ENCODE measurements at places on chromosomes 12 and 14.

DNA sequence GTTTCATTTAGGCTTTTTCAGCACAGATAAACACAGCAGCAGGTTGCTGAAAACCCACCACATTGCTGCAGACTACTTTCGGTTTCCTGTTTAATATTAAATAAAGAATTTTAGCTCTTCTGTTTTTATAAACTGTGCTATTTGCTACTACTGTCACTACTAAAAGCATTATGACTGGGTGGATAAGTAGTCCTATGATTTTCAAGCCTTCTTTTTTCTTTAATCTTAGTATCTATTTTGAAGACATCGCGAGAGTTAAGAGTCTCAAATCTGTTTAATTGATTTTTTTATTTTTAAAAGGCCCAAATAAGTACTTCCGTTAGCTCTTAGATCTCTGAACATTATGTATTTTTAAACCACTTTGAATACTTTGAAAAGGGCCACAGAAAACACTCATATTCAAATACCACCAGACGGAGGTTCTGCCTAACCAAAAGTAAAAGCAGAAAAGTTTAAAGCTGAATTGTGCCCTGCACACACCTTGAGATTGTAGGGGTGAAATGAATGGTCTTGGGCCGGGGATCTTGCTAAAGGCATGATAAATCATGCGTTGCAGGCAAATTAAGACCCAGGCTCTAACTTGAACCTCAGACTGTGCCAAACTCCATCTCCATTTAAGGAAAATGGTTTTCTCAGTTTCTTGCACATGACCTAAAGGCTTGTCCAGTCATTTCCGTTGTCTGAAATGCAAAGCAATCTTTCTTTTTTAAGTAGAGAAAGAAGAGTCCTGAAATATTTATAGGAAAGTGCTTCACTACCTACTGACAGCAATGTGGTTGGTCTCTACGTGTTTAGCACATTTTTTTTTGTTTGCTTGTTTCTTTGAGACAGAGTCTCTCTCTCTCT, 13.6 kb upstream of the FOXN3 start:
- DNase-seq: no peak

GRCh38 chr14:24978862-24979724, 70.9 kb downstream of the STXBP6 start:
- DNase-seq: no peak

DNA sequence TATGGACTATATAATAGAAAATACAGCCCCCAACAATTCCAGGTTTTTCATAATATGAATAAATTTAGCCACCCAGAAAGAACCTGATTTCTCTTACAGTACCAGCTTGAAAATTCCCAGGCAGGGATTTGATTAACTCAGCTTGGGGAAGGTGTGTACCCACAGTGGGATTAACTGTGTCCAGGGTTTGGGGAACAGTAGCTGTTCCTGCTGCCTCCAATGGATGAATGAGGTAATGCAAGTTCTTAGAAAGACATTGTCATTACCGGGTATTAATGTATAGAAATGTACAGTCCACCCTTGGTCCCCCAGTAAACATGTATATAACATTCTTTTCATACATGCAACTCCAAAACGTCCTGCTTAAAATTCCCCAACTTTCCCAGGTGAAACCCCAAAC, 115.6 kb downstream of the LRIG3 start:
- DNase-seq: no peak

DNA sequence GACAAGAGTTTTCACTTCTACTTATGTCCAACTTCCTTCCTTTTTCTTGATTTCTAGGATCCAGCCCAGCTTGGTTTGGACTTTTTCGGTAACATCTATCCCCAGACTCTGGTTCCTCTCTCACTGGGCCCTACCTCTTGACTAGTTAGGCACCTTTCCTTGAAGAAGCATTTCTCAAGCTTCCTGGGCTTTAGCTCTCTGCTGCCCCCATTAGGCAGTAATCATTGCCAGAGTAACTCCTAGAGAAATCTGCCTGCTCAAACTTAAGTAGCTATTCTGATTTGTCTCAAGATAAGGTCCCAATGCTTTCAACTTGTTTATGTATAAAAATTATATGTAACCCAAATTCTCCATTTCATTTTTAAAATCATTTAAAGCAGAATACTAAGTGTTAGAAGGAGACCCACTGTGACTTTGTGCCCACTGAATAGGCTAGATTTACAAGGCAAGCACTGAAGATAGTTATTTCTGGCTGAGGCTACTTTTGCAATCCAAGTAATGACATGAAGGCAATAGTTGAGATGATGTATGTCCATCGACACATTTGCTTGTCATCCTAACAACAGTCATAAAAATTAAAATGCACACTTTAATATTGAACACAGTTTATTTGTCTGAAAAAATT, 275.0 kb upstream of the G2E3 start:
- no peak for DNase-seq

DNA sequence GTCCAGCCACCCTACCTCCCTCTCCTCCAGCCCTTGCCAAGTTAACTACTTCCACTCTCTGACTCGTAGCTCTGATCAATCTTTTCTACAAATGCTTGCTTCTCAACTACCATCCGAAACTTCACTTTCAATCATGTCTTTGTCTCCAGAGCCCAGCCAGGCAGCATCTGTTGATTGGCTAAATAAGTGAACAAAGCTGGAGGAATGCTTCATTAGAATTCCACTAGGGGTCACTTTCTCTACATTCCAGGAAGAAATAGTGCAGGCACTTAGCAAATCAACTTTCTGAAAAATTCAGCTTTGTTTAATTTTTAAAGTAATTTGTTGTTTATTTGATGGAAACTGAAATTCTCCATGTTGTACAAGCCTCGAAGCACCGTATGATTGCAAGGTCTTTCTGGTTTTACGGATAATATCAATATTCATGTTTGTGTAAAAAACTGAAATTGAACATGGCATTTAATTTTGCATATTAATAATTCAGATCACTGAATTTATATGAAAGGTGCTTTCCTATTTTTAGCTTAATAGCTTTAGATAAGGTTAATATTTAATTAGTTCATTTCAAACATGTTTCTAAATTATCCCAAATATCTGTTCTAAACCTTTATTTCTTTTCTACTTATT, 32.4 kb upstream of the HELB start:
- DNase-seq: no peak

GRCh38 chr14:90300611-90301047, 31.1 kb downstream of the NRDE2 start:
- DNase-seq: no peak

DNA sequence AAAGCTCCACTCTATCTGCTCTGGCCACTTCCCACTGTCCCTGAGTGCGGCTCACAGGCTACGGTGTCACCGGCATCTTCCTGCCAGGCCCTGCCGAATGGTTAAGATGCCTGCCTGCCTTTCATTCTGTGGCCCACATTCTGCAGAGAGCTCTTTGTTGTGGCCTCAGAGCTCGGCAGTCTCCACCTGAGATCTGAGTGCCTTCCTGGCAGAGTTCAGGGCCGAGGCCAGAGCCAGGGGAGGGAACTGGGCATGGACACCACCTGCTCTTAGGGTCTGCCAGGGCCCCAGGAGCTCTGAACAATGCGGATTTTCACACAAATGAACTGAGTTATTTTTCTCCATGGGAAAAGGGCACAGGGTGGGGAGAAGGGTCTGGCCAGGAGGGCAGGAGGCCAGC, 127.2 kb downstream of the RBM19 start:
- no peak for DNase-seq

DNA sequence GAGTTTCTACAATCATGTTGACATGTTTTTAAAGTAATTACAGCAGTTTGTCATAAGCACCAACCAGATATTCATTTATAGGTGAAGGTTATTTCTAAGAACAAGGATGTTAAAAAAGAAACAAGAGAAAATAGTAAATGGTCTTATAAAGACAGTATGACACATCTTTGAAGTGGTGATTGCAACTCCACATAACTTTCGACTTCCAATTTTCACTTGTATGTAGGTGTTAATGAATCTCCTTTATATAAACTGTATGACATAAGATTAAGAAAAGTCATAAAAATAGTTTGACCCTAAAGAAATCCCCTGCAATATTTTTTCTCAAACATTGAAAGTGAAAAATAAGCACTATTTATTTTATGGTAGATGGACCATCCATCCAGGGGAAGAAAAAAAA, 144.8 kb upstream of the PTPRQ start:
- no peak for DNase-seq

DNA sequence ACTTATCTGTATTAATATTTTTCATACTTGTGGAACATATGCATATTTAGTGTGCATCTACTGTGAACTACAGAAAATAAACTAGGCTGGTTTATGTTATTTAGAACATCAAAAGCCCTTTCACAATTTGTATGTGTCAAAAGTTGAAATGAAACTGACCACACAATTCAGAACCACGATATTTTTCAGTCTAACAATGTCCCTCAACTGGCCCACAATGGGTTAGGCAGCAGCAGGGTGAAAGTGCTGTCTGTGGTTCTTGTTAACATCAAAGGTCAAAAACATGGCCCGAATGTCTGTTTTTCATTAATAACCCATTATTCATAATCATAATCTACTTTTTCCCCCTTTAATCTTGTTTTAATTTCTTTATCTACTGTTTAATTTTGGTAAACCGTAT, 559.9 kb upstream of the ATP2B1 start:
- no peak for DNase-seq

DNA sequence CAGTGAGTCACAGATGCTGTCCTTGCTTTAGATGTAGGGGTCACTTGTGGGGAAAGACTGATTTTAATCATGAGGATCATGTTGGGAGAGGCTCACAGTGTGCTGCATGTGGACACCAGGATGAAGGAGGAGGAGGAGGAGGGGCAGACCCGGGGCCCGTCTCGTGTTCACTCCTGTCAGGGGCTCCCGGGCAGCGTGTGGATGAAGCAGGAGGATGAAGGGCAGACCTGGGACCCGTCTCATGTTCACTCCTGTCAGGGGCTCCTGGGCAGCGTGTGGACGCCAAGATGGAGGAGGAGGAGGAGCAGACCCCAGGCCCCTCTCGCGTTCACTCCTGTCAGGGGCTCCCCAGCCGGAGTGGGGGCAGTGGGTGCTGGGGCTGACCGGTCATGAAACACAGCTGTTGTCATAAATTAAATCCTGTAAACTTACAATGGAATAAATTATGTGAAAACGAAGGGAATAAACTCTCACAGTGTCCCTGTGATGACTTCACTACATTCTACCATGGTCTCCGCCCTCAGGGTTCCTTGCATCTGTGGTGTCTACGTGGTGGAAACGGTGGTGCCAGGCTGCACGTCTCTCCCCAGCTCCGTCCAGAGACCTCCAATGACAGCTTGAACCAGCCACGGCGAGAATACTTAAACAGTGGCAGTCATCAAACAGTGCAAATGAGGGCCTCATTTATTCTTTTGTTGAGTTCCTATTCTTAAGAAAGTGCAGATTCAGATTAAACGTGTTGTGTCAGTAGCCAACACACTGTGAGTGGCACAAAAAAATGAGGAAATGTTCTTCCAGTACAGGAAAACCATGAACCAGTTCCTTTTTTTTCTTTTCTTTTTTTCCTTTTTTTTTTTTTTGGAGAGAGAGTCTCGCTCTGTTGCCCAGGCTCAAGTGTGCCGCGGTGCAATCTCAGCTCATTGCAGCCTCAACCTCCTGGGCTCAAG, 37.7 kb upstream of the SFSWAP start:
- DNase-seq: no peak

DNA sequence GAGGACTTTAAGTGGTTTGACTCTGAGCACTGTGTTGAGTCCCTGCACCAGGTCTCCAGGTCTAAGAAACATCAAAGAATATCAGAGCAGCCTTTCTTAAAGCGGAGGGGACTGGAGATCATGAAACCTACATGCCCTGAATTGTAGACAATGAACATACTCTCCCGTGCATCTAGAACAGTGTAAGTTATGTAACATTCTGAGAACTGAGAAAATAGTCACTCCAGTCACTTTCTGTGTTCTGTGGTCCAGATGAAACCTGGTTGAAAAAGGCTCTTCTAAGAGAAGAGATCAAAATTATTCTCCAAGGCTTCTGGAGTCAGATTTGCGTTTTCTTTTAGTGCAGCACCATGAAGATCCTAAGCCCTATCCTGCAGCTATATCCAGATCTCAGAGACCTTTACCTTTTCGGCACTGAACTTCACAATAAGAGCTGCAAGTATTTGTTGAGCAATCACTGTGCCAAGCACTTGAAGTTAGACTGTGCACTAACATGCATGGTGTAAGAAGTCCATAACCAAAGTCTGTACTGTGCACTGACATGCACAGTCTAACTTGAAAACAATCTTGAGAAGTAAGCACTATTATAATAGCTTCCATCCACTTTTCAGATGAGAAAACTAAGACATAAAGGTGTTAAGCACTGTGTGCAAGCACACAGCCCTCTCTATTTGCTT, 65.6 kb upstream of the TMEM263 start:
- no peak for DNase-seq

DNA sequence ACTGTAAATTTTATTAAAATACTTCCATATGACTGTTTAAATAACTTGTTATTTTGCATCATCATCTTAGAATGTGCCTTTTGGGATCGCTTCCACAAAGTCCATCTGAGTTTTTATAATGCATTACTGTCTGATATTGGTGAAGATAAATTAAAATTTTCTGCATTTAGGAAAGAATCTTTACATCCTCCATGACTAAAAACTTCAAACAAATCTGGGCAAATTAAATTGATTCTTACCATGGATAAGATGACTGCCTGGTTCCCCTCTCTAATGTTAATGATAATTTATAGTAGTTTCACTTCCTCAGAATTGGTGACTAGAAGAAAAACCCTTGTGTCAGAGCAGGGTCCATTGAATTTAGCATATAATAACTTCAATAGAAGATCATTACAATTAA, 94.7 kb upstream of the SLC38A4 start:
- DNase-seq: no peak

- no peak for DNase-seq
Observed at GRCh38 chr14:81113176-81113575, 107.6 kb downstream of the GTF2A1 start.

- no peak for DNase-seq
Observed at GRCh38 chr12:95412482-95413311, 61.3 kb upstream of the METAP2 start.

DNA sequence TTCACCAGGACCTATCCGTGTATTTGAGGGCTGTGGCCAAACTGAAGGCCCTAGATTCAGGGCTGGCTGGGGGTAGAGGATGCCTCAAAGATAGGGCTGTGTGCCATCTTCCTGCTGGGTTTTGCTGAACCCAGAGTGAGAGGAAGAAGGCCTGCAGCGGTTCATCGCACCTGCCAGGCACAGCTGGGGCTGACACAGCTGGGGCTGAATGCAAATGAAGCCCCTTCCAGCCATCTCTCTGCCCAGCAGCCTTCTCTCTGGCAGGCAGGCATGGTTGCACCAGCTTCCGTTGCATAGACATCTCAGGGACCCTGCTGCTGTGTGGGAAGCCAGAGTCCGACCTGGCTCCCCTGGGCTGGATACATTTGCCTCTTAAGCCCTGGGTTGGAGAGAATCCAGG, 152.4 kb downstream of the TSPAN9 start:
- DNase-seq: no peak
